ENCODE measurements at places on chromosomes 6 and 20. TPM values are rescaled to one million over a fixed set of nuclear protein-coding genes. Genes with fewer than 3 reads are reported as not detected.

DNA sequence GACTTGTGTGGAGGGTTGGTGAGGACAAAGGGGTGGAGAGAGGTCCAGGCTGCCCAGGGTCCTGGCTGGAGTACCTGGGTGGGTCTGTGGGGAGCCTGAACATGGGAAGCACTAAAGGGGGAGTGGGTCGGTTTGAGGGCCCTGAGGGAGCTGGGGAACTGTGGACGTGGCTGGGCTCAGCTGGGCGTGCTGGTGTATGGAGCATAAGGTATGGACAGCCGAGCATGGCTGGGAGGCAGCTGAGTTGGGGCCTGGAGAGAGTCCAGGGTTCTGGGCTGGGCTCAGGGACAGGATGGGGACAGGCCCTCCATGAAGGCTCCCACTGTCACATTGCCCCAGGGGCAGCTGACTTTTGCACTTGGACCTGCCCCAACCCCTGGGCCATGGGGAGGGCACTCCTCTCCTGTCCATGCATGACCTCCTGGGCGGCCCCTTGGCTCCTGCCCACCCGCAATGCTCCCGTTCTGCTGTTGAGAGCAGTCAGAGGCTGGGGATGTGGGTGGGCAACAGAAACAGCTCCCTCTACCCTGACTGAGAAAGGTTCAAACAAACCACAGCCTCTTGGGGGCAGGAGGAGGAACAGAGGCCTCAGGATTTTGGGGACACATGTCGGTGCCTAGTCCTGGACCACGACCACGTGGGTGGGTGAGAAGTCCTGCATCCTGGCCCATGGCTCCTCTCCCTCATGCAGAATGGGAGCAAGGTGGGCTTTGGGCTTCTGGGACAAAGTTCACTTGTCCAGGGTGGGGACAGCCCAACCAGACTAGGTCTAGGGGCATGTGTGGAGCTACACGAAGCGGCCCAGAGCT, 4.5 kb downstream of the C20orf204 start:
- DNase-seq = no peak

DNA sequence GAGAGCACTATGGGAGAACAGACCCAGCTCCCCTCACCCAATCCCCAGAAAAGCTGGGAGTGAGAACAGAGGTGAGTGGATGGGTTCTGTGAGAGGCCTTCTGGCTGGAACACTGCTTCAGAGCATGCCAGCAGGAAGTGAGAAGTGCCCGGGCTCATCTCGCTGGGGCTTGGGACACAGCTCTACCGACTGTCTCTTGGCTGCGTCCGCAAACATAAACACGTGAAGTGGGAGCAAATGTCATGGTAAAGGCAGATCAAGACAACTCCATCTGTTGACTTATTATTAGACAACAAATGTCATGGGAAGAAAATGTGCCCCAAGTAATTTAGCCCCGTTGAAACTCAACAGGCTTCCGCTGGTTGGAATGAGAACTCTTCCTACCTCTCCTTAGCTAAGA, 25.9 kb downstream of the GNAS-AS1 start:
- no peak for DNase-seq

DNA sequence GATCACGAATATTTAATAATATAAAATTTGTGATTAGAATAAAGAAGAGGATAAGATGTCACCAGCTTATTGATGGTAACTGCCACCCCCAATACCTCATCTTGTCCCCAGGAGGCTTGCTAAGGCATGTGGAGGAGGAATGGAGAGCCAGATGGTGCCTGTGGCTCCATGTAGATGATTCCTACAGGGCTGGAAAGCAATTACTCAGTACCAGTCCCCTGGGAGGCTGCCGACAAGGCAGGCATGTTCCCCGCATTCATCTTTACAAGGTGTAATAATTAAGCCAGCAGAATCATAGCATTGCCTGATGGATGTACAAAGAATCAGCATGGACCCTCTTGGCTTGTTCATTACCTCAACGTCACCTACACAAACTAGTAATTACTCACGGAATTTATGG, 155.3 kb downstream of the PLCB1 start:
- DNase-seq = no peak

- DNase-seq = no peak
Observed at GRCh38 chr20:50977066-50978021, 18.7 kb downstream of the MOCS3 start.

The MRPL14 gene
- 86.5 TPM for polyA plus RNA-seq

All from testis (tissue), 5 donors.